Amniotic stem cell (primary cell): ENCODE measurements at places on chromosomes 6 and 20.

- DNase-seq: no peak
Measured at GRCh38 chr20:1952737-1953530, 40.9 kb downstream of the PDYN start.

DNA sequence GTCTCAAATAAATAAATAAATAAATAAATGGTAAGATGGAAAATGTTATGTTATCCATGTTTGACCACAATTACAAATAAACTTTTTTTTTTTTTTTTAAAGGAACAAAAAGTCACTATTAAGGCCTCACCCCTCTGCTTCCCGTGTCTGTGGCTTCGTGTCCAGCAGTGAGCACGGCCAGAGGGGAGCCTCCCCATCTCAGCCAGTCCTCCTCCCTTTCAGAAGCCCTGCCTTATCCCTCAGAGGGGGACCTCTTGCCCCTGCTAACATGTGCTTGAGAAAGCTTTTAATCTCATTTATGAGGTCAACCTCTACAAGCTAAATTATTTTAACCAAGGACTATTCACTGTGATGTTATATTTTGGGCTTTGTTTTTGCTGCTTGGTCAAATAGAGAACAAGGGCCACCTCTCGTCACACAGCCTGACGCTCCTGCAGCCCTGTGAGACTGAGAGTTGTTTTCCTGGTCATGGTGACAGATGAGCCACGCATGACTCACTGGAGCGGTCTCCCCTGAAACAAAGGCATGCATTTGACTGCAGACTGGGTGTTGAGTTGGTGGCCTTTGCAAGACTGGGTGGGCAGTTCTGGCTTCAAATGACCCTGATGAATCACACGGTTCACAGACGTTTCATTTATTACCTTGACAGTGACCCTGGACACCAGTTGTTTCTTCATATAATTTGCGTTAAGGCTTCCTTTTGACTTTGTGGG is 131.8 kb downstream of the TIAM2 start:
- DNase-seq: peak; percentile 44

DNA sequence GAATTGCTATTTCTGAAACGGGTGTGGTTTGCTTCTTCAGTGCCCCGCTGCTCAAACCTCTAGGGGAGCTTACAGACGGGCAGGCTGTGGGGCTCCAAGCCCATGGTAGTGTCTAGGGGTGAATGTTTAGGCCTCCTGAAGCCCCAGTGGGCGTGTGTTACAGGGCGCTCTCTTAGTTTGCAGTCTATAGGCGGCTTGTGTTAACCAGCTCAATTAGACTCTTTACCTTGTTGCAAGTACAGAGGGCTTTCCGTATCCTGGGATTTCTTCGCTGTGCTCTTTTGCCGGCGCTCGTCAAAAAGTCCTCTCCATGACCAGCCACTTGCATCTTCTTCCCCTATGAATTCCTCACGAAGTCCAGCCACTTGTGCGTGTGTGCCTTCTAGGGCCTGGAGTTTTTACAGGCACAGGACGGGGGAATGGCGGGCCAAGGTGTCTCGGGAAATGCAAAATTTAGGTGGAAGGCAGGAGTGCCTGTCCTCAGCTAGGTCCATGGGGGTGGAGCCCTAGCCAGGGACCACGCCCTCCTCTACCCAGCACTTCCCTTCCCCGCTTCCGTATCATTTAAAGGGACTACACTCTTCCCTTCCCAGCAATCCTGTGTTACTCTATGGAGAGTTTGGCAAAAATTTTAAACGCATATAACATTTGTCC is 94.5 kb downstream of the HTR1B start:
- DNase-seq: no peak

- DNase-seq: no peak
Measured at GRCh38 chr6:69398729-69399128, 398.1 kb downstream of the LMBRD1 start.

DNA sequence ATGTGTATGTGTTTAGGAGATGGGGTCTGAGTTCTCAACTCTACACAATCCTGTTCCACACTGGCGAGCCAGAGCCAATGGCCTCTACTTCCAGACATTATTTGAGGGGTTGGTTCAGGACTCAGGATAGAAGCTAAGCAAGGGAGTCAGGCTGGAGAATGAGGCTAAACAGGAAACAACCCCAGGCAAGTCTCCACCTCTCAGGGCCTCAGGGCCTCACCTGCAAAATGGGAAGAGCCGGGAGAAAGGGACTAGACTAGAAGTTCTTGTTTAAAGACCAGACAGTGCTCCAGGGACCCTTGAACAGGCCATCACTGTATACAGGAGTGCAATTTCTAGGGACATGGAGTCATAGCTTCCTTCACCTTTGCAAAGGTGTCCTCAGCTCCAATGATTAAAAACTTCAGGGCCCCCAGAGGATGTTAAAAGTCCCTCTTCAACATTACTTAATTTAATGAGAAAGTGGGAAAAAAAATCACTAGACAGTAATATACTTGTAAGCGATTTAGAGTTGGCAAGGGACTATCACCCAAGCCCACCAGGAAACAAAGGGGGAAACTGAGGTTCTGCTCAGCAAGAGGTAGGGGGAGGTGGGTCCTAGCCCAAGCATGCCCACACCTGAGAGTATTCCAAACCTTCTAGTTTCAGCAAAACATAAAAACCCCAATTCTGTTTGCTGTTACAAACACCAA is 41.7 kb downstream of the ZMYND8 start:
- DNase-seq: no peak

DNA sequence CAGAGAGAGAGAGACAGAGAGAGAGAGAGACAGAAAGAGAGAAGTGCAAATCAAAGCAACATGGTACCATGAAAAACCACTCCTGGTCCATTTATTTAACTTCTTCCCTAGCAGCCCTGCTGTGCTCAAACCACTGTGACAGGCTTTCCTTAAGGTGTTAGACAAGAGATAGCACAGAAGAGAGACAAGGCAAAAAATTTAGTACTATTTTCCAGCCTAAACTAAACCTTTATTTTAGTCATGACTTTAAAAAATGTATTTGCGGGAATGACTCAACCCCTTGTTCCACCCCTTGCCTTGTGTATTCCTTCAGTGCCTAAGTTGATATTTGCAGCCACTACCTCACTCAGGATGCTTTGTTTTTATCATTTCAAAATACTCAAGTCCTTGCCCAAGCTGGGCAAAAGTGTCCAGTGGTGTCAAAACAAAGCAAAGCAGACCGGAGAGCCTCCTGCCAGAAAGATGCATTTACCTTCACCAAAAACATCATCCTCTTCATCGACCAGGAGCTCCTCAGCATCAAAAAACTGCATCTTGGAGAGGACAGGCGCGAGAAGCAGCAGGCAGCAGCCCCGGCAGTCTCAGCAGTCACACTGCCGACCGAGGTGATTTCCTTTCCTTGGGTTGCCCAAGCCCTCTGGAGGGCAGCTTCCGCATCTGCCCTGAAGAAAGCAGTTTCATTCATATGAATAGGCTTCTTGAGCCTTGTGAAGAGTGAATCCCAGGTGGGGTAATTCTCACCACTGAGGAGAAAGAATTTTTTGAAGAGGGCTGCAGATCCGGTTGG is at the start of gene RIPOR2:
TSS of gene RIPOR2 (minus strand) at position 595 of the 787 bp plus-strand sequence. CDS start at position 533, 62 bp downstream.
- DNase-seq: no peak

DNA sequence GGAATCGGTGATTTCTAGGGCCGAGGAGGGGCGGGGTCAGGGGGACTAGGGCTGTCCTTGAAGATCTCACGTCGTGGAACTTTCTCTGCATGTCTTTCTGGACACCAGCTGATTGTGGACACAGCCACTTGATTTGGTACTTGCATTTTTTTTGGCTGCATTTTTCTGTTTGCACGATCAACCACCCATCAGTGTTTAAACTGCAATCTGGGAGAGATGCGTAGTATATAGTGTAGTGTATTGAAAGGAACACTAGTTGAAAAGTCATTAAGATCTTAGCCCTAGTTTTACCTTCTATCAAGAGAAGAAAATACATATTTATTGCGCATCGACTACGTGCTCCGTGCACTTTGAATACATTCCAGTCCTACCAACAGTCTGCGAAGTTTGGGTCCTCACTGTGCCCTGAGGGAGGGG is 657 bp downstream of the NT5DC1 start:
- no peak for DNase-seq

- no peak for DNase-seq
Measured at GRCh38 chr6:897528-898207, 204.7 kb upstream of the EXOC2 start.

DNA sequence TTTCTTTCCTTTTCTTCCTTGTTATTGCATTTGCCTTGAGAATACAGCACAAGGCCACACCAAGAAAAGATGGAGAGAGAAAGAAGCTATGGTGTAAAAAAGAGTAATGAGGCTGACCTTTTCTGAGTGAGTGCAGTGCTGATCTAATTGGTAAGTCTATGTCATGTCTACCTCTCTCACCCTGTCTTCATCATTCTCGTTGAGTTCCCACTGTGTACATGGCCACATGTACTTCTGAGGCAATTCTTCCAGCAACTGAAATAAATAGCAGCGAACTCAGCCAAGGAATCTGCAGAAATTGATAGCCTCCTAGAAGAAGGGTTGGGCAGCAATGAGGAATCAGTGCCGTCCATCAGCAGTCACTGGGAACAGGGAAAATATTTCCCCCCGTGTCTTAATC is 367.2 kb upstream of the SPTLC3 start:
- DNase-seq: no peak

DNA sequence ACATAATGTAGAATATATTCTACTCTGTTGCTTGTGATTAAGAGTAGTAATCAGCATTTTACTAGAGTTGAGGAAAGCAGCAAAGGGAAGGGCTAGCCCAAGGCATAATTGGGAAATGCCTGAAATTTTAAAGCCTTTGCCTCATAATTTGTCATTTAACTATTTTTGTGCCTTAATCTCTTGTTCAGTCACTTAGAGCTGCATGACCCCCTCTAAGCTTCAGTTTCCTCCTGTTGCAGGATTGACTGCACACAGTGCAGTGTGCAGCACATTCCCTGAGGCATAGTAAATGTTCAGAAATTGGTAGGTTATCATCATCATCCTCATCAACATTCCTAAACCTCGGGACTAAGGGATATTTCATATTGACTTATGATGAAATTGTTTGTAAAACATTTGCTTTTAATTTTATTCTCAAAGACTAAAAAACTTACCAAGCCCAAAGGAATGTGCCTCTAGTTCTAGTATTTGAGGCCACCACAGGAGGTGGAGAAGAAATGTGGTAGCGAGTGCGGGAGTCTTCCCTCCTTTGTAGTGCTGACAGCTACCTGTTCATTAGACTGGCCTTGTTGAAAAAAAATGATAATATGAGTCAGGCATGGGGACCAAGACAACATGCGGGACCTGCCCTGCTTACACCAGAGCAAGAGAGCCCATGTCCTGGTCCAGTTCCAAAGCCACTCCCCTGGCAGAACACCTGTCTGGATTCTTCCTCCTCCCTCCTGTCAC is 14.8 kb upstream of the TENT5A start:
- no peak for DNase-seq
